ENCODE measurements at places on chromosomes 6 and 20.

GRCh38 chr6:137728386-137729349, 138.4 kb upstream of the TNFAIP3 start:
- DNase-seq, result peak; percentile 10

- DNase-seq, result no peak
Measured at GRCh38 chr6:93219447-93219846, 199.9 kb downstream of the EPHA7 start.

- DNase-seq, result no peak
Measured at GRCh38 chr20:50850721-50851286, 55.9 kb downstream of the BCAS4 start.

DNA sequence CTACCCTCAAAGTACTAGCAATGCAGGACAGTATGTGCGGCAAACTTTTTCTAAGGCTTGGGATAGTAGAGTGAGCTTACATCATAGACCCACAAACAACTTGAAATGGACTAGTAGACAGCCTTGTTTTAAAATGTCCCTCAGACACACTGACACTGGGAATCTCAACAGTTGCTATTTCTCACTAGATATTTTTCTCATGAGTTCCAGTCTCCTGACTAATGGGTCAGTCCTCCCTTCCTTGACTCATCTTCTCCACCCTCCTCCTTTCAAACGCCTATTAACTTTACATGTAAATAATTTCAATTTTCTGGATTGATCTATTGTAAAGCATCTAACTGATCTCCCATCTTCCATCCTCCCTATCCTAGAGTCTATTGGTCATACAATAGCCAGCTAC, 308.3 kb upstream of the PREP start:
- no peak for DNase-seq

DNA sequence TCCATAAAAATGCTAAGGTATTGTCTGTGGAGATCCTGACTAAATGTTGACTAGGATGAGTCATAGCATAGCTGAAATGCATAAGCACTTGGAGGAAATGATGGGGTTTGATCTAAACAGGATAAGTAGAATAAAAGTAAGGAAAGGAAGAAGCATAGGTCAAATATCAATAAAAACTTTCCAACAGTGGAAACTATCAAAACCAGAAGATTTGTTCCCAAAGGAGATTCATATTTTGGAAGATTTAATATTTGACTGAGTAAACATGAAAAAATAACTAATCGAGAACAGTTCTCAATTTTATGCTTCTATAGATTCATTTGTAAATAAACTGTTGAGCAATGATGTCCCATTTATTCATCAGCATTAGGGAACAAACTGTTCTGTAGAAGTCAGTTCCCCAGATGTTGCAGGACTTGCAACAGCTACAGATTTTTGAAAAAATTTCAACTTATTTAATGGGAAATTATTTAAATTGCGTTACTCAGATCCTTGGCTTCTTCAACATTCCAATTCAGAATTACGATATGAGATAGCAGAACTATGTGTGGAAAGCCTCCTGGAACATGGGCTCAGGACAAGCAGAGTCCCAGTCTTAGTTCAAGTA, 133.7 kb upstream of the TBX18 start:
- DNase-seq, result no peak

DNA sequence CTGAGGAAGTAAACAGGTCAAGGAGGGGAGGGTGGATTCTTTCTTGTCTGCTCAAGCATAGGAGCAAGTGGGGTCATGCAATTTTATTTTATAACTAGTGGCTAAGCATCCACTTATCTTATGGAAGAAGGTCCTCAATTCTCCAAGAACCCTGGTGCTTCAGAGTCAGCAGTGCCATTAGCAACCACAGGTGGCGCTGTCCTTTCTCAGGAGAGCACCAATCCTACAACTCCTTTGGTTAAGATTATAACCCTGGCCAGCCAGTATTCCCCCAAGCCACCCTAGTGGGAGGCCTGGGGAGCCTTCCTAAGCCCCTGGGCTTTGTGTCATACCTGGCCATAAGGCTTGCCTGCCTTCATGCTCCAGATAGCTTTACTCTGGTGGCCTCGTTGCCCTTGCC, 60.7 kb downstream of the PCSK2 start:
- no peak for DNase-seq

GRCh38 chr6:1024587-1024986, 287.3 kb upstream of the FOXQ1 start:
- DNase-seq, result peak; percentile 96

GRCh38 chr6:113967777-113968176, 3.2 kb downstream of the HDAC2 start:
- DNase-seq, result no peak

GRCh38 chr6:34462551-34462971, 3.3 kb upstream of the PACSIN1 start:
- DNase-seq, result peak; percentile 54

DNA sequence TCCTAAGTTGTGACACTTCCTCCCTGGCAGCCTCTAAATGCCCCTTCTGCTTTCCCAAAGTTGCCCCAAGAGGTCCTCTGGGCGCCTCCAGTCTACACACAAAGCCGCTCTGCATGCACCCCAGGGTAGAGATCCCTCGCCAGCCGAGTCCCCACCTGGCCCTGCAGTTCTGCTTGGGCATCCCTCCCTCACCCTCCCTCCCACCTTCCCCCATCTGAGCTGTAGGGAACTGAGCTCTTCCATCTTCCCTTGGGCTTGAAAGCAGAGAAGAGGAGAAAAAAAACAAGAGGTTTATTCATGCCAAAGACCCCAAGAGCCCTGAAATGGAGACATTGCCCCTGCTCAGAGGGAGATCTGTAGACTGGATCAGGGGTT, 5.7 kb upstream of the FGD2 start:
- DNase-seq, result no peak

- DNase-seq, result no peak
Measured at GRCh38 chr6:2951728-2952127, 19.6 kb downstream of the SERPINB6 start.

- no peak for DNase-seq
Measured at GRCh38 chr6:79066330-79066729, 11.7 kb downstream of the PHIP start.

DNA sequence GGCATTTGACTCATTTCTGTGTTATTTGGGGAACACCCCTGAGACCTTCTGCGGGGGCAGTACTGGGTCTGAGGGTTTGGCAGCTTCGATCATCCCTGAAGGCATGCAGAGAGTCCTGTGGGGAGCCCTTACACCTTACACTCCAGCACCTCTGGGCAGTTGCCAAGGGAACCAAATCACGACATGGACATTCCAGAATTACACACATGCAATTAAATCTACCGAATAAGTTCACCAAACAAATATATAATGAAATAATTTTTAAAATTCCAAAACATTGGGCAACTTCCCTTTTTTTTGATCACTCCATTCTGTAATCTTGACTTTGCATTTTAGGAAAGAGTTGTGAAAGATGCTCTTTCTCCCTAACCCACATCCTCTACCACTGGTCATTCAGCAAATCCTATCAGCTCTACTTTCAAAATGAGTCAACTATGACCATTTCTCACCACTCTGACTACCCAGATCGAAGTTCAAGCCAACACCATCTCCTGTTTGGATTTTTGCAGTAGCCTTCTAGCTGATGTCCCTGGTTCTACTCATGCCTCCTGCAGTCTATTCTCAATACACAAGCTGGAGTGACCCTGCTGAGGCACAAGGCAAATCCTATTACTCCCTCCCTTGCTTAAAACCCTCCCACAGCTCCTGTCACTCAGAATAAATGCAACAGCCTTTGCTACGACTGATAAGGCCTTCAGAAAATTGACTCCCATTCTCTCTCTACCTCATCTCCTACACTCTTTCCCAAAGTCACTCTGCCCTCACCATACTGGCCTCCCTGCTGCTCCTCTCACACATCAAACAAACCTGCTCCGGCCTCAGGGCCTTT, 533.3 kb downstream of the HACE1 start:
- DNase-seq, result peak; percentile 3

DNA sequence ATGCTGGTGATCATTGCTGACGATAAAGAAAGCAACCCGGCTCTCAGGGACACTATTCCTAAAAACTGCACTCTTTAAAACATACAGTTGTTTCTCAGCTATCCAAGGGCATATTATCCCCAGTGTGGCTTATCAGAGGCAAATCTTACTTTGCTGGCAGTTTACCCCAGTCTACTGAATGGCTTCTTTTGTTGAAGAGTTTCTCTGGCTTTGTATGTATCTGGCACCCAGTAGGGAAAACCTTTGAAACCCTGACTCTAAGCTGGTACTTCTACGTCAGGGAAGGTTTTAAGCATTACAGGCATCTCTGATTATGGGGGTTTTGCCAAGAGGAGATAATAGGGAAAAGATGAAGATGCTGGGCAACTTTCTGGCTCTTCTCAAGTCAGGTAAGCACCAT, 637.6 kb upstream of the CHD6 start:
- DNase-seq, result no peak

DNA sequence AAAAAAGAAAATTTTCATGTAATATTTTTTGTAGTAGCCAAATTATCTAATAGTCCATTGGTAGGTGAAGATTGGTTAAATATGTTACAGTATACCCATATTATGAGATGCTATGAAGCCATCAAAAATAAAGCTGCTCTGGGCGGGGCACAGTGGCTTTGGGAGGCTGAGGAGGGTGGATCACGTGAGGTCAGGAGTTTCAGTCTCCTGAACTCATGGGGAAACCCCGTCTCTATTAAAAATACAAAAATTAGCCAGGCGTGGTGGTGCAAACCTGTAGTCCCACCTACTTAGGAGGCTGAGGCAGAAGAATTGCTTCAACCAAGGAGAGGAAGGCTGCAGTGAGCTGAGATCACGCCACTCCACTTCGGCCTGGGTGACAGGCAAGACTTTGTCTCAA, 360.5 kb downstream of the KIF16B start:
- DNase-seq, result no peak

- peak; percentile 21 for DNase-seq
Measured at GRCh38 chr20:38673725-38674091, 50.6 kb upstream of the SLC32A1 start.

DNA sequence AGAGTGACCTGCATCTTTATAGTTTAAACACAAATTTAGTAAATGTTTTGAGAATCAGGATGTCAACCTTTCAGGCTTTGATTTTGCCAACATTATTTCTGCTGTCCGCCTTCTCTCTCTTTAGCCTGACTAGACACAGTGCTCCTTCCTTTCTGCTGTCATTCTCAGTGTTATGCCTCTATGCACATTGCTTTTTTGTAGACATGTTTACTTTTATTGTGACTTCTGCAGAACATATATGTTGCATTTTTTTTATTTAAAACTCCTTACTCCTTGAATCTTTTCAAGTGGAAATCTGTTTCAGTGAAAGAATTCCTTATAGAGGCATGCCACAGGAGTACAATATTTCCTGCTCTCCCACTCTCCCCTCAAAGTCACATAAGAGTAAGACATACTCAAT, 64.2 kb downstream of the LAMA4 start:
- DNase-seq, result no peak

GRCh38 chr6:132751306-132751705, 6.4 kb downstream of the VNN2 start:
- no peak for DNase-seq

GRCh38 chr20:31560094-31560745, 44.9 kb upstream of the ID1 start:
- peak; percentile 96 for DNase-seq

DNA sequence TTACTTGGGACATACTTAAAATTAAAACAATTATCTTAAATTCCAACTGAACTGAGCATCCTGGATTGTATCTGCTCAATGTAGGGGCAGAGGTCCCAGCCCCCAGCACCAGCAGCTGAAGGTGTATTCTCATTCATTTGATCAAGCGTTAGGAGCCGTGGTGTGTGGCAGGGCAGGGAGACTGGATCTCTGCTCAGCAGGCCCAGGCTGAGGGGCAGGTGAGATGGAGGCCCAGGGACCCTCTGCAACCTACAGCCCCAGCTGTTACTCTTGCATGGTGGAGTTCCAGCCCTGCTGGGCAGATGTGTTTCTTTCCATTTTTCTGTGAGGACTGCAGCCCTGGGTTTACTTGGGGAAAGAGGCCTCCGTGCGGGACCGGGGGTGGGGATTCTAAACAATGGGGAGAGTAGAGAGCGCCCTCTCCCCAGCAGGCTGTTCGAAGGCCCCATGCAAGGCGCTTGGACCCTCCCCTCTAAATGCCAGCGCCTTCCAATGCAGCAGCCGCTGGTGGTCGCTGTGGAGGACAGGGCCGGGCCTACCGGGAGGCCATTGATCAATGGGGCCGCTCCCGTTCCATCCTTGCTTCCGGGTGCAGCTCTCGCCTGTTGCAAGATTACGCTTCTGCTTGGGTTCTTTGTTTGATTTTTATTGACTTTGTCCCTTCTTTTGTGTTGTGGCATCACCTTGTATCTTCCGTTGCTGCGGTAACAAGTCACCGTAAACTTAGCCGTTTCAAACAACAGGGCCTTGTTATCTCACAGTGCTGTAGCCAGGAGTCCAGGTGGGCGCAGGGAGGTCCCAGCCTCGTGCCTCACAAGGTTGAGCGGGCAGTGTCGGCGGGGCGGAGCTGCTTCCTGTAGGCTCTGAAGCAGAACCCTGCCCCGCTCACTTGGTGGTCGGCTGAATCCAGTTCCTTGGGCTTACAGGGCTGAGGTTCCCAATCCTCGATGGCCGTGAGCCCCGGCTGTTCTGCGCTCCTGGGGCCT, 134.8 kb upstream of the PHACTR3 start:
- DNase-seq, result no peak

DNA sequence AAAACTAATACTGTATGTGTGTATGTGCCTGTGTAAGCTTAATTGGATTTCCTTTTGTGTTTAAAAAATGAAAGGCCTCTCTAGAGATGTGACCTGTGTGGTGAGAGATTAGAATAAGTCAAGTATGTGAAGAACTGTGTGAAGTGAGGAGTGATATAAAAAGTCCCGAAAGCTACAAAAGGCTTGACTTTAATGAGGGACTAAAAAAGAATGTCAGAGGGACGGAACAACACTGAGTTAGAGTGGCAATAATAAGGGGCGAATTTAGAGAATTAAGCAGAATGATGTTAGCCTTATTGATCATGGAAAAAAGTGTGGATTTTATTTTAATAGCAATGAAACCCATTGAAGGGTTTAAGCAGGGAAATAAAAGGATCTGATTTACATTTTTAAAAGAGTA, 1281.2 kb upstream of the ADGRB3 start:
- no peak for DNase-seq

DNA sequence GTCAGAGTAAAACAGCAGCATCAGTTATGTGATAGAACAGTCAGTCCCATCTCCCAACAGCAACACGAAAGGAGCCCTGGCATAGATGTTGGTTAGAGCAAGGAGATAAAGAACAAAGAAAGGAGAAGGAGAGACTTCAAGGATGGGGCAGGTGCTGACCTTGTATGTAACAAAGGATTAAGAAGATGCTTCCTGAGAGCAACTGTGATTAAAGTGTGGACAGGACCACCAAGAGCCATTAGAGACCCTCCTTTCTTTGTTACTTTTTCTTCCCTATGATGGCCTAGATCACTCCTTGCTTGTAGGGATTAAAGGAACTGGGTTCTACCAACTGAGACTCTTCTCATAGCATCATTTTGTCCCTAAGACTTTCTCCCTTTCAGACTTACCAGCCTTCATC, 75.2 kb upstream of the GPR6 start:
- no peak for DNase-seq

Measured in H4 (cell line).